ENCODE measurements at places on chromosomes 4 and X.

DNA sequence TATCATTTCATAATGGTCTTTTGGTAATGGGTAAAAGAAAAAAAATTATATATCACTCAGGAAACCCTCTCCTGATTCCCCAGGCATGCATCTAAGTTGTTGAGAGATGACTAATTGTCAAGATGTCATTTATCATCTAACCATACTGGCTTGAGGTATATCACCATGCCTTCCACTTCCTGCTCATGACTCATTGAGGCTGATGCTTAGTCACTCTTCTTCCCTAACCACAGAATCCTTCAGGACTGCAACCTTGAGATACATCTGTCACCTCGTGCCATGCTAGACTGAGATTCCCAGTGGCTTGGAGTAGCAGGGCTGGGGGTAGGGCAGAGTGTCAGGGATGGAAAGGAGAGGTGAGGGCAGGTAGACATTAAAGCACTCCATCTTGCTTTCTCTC is 782.5 kb upstream of the INTU start:
- DNase-seq = no peak

DNA sequence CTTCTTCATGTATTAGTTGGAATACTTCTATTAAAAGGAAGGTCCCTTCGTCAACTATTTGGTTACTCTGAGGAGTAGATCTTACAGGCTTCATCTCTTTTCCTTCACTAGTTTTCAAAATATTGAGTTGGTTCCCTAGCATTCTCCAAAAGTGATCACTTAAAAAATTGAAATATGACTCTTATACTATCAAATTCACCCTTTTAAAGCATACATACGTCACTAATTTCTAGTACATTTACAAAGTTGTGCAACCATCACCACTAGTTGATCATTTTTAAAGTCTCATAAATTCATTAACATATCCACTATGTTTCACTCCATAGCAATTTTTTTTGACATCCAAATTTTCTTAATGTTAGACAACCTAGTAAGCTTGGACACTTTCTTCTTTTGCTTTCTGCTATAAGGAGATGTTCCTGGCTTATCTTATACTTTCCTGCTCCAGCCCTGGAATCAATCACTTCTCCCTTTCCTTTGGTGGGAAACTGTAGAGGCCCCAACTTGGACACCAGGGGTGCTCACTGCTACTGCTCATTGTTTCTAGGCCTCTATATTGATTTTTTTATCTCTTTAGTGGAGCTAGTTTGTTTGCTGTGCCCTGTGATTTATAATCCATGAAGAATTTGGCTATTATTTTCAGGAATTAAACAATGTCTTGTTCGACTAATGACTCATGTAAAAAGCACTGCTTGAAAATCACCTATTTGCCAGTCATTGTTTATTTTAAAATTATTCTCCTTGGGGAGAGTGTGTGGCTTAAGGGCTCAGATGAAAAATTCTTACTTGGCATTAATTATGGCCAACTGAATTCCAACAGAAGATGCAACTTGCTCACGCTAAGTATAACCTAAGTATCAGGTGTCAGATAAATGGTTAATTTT is 4.0 kb upstream of the ZFX start:
- DNase-seq = no peak

GRCh38 chr4:169005453-169006099 is 4.5 kb downstream of the CBR4 start:
- no peak for DNase-seq

GRCh38 chr4:53511014-53511413 is 80.3 kb downstream of the LNX1 start:
- no peak for DNase-seq

DNA sequence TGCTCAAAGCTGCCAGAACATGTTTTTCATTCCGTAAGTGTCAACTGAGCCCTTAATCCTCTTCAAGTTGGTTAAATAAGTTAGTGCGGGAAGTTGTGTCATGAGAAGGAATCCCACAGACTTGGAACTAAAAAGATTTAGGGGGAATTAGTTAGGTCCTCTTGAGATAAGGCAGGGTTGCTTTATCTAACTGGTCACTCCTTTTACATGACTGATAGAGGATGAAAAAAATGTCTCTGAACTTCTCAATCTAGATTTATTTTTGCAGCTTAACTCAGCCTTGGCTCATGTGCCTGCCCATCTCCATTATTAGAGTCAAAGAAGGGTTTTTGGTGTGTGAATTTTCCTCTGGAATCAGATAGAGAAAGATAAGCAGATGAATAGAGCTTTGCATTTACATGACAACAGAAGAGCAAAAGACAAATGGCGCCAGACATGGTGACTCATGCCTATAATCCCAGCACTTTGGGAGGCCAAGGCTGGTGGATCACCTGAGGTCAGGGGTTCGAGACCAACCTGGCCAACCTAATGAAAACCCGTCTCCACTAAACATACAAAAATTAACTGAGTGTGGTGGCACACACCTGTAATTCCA is 882.9 kb downstream of the RPA4 start:
- no peak for DNase-seq

- DNase-seq = no peak
These were observed 37.6 kb upstream of the SHISA3 start for GRCh38 chr4:42359711-42360110.

DNA sequence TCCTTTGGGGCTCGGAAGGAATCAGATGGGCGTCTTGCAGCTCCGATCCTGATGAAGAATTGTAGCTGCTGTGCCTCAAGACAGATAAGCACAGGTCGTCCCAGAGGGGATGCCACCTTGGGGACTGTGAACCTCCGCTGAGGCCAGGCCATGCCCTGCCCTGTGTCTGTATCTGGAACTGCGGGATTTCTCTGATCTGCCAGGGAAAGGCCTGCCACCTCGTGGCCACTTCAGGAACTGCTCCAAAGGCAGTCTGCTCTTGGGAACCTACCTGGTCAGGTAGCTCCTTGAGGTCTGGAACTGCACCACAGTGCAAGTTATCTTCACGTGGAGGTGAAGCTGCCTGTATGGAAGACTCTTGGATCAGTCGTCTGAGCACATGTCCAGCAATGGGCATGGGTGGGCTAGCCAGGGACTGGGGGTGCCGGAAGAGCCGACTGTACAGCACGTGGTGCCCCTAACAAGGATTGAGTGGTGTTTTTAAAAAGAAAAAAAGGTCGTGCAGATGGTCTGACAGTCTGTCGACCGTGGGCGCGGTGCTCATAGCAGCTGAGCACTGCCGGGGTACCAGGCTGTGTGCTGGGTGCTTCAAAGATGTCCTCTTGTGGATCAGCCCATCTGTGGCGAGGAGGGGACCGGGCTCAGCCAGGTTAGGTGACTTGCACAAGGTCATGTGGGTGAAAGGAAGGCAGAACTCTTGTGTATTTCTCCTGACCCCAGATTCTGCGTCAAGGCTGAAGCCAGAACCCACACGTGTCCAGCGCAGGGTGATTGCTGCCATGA is 3.1 kb upstream of the GRPEL1 start:
- DNase-seq = peak; percentile 90

- DNase-seq = no peak
These were observed 1712.4 kb upstream of the TENM3 start for GRCh38 chr4:180530787-180531186.

DNA sequence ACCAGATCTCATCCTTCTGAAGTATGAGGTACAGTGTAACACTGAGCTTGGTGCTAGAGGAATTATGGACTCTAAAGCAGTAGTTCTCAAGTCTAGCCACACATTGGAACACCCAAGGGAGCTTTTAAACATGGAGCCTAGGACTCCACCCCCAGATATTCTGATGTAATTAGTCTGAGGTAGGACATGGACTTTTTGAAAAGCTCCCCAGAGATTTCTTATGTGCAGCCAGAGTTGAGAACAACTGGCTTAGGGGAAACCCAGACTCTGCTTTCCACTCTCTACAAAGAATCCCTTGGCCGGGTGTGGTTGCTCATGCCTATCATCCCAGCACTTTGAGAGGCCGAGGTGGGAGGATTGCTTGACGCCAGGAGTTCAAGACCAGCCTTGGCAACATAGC is 11.6 kb upstream of the GDPD2 start:
- no peak for DNase-seq

DNA sequence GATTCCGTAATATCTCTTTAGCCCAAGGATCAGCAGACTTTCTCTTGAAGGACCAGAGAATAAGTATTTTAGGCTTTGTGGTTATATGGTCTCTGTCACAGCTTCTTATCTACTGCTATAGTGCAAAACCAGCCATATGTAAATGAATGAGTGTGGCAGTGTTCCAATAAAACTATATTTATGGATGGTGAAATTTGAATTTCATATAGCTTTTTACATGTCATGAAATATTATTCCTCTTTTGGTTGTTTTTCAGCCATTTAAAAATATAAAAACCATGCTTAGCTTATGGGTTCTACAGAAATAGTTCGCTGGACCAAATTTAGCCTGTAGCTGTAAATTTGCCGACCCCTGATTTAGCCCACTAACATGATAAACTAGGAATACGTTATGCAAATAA is 18.0 kb upstream of the MSMO1 start:
- no peak for DNase-seq

GRCh38 chr4:24856586-24856985 is 56.3 kb downstream of the CCDC149 start:
- DNase-seq = no peak

GRCh38 chr4:156815717-156816359 is 155.8 kb downstream of the PDGFC start:
- no peak for DNase-seq

- DNase-seq = no peak
These were observed 6.2 kb downstream of the NR0B1 start for GRCh38 chrX:30302956-30303355.

DNA sequence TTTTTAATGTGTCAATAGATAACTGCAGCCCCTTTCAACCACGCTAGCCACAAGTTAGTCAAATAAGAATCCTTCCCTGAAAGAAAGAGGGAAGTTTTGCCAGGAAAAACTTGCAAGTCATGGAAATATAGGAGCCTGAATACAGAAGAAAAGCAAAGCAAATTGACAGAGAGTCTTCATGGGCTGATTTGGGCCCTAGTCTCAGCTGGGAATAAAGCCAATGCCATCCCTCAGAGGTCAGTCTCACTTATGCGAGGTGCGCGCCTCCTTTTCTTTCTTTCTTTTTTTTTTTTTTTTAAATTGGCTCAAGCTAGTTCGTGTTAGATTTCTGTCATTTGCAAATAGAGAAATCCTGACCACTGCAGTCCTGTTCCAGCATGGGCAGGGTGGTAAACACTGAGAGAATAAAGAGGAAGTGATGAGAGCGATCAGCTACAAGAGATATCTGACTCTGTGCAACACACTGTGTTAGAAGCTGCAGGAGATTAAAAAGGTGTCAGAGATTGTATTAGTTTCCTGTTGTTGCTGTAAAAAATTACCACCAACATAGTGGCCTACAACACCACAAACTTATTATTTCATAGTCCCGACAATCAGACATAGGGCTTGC is 299.7 kb downstream of the LDB2 start:
- no peak for DNase-seq

GRCh38 chrX:5236096-5236495 is 992.6 kb downstream of the NLGN4X start:
- no peak for DNase-seq

DNA sequence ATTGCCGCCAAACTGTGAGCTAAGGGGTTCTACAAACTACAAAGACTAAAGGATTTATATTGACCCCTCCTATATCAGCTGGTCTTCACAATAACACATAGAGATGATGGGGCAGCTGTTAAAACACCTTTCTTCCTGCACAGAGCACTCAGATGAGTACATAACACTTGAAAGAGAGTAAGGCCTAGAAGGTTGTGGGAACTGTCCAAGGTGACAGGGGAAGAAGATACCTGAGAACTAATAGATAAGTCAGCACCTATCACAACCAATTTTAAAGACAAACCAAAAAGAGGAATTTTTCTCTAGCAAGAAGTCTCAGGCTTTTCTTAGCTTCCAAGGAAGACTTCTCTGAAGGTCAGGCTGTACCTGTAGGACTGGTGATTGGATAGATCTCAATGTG is 19.1 kb upstream of the CXCL6 start:
- DNase-seq = no peak

GRCh38 chrX:13099121-13099520 is 54.7 kb upstream of the FAM9C start:
- no peak for DNase-seq

DNA sequence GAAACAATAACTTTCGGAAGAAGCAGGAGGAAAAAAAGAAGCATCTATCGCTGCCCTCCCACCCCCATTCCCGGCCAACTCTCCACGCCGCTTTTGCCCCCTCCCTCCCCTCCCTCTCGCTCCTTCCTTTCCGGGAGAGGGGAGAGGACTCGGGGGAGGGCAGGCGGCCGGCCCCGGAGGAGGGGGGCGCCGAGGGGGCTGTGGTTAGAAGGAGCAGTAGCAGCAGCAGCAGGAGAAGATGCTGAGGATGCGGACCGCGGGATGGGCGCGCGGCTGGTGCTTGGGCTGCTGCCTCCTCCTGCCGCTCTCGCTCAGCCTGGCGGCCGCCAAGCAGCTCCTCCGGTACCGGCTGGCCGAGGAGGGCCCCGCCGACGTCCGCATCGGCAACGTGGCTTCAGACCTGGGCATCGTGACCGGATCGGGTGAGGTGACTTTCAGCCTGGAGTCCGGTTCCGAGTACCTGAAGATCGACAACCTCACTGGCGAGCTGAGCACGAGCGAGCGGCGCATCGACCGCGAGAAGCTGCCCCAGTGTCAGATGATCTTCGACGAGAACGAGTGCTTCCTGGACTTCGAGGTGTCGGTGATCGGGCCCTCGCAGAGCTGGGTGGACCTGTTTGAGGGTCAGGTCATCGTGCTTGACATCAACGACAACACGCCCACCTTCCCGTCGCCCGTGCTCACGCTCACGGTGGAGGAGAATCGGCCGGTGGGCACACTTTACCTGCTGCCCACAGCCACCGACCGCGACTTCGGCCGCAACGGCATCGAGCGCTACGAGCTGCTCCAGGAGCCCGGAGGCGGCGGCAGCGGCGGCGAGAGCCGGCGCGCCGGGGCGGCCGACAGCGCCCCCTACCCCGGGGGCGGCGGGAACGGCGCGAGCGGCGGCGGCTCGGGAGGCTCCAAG is 1.3 kb downstream of the PCDH7 start:
- DNase-seq = no peak

GRCh38 chr4:39255871-39256270 is 73.5 kb downstream of the WDR19 start:
- DNase-seq = no peak

DNA sequence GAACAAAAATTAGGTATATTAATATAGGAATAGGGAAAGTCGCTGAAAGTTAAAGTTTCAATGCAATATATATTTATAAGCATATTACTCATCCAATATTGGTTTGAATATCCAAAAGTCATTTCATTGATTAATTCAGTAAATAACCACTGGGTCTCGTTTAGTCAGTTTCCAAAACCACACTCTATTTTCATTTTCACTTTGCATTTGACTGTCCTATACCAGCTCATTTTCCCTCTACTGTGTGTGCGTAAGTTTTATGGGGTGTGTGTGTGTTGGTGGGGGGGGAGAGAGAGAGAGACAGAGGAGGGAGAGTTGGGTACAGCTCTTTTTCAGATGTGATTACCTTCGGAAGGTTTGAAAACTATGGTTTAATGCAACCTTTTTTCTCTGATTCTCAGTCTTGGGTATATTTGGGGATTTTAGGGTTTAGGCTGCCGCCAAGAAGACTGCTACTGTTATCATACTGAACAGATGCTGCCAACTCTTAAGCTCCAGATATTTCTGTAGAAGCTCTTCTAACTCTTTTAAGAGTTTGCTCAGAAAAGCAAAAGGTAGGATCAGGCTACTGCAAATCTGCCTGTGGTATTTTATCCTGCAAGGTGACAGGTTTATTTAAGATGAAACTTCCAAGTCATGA is 1427.4 kb downstream of the PCDH7 start:
- no peak for DNase-seq

GRCh38 chr4:139696491-139696890 is 30.9 kb downstream of the MGST2 start:
- no peak for DNase-seq

Data from effector memory CD8-positive, alpha-beta T cell (primary cell).